Activated CD8-positive, alpha-beta T cell treated with anti-CD3 and anti-CD28 coated beads for 36 hours (primary cell): ENCODE measurements at places on chromosomes 11 and 22.

- peaks cover 38% of the 10 kb centered on the region for H3K36me3 ChIP-seq
- H3K4me3 ChIP-seq, result no peak overlapping the region
- H3K27me3 ChIP-seq, result no peaks in the 10 kb centered on the region
- H3K4me1 ChIP-seq, result peaks cover 18% of the 10 kb centered on the region
These were observed 2.5 kb upstream of the SSH3 start for GRCh38 chr11:67300756-67301312.

DNA sequence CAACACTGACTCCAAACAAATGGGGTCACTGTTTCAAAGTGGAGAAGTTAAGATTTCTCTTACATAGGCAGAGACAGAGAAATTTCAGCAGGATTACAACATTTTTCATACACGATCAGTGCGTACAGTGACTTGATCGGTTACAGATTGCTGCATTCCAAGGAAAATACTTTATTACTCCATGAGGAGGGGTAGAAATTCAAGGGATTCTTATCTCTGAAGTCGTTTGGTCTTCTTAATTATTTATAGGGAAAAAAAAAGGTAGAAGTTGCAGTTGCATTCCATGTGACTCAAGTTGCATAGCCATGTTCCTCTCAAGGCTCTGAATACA is 10.7 kb upstream of the SMIM38 start:
- H3K4me1 ChIP-seq, result peaks cover 14% of the 10 kb centered on the region
- H3K36me3 ChIP-seq, result peaks cover 3% of the 10 kb centered on the region
- H3K27me3 ChIP-seq, result peaks cover under 1% of the 10 kb centered on the region
- no peak for DNase-seq
- no peak overlapping the region for H3K27ac ChIP-seq

DNA sequence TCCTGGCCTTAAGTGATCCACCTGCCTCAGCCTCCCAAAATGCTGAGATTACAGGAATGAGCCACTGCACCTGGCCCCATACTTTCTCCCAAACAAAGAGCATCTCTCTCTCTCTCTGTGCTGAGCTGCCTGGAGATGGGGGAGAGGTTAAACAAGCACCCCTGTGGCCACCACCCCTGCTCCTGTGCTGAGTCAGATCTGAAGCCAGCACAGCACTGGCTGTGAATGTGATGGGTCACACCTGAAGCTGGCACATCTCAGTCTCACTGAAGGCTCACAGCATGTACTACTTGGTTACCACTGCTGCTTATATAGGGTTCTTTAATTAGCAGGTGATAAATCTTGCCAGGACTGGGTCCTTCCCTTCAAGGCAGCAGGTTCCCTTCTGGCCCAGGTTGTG is 10.8 kb upstream of the WEE1 start:
- DNase-seq, result peak; percentile 20
- peaks cover 1% of the 10 kb centered on the region for H3K36me3 ChIP-seq
- no peaks in the 10 kb centered on the region for H3K27me3 ChIP-seq
- H3K4me1 ChIP-seq, result peaks cover 13% of the 10 kb centered on the region
- no peak overlapping the region for H3K27ac ChIP-seq
- H3K4me3 ChIP-seq, result no peak overlapping the region

DNA sequence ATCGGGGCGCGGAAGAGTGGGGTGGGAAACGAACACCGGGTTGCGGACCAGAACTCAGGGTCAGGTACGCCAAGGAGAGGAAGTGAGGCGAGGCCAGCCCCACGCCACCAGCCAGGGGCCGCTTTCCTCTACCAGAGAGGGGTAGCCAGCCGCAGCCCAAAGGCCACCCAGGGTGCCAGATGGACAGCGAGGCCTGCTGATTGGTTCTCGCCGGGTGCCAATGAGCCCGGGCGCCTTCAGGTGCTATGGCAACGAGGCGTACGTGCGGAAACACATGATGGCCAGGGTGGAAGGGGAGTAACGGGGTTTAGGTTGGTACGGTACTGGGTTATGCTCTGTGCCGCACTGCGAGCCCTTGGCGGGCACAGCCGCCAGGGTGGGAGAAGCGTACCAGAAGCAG is 128.9 kb downstream of the SERGEF start:
- H3K27ac ChIP-seq, result no peak overlapping the region
- no peaks in the 10 kb centered on the region for H3K4me1 ChIP-seq
- no peaks in the 10 kb centered on the region for H3K27me3 ChIP-seq
- no peak overlapping the region for H3K4me3 ChIP-seq

DNA sequence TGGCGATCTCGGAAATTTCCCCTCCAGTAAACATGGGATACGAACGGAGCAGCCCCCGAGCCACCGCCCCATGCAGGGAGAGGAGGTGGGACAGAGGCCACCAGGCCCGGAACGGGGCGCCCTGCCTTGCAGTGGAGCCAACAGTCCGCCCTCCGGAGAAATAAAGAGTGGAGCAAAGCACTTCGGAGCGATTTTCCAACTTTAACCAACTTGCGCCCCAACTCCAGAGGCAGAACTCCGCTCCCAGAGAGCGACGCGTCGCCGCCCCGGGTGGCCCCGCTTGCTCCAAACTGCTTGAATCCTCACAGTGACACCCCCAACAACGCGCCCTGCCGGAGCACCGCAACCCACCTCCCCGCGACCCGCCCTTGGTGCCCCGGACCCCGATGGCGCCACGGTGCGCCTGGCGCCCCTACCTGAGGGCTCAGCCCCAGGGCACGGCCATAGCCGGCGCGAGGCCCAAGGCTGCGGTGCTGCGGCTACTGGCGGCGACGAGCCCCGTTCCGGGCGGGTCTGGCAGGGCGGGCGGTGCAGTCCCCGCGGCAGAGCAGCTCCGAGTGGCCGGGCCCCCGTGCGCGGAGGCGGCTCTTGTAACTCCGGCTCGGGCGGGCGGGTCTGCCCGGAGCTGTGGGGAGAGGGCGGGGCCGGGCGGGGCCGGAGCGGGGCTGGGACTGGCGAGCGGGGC is at the start of gene AHNAK:
Gene AHNAK (minus strand): TSS at position 563 of the 685 bp plus-strand sequence. CDS start 10,708 bp downstream, outside the sequence.
- peak within 1 kb of the TSS; percentile 79 for H3K4me3 ChIP-seq
- peak; percentile 80 for DNase-seq
- H3K27ac ChIP-seq, result peak within 1 kb of the TSS; percentile 50
- peaks cover 3% of the 10 kb centered on the region for H3K27me3 ChIP-seq
- H3K4me1 ChIP-seq, result peaks cover 71% of the 10 kb centered on the region
